ENCODE measurements at places on chromosomes 2 and 18.

DNA sequence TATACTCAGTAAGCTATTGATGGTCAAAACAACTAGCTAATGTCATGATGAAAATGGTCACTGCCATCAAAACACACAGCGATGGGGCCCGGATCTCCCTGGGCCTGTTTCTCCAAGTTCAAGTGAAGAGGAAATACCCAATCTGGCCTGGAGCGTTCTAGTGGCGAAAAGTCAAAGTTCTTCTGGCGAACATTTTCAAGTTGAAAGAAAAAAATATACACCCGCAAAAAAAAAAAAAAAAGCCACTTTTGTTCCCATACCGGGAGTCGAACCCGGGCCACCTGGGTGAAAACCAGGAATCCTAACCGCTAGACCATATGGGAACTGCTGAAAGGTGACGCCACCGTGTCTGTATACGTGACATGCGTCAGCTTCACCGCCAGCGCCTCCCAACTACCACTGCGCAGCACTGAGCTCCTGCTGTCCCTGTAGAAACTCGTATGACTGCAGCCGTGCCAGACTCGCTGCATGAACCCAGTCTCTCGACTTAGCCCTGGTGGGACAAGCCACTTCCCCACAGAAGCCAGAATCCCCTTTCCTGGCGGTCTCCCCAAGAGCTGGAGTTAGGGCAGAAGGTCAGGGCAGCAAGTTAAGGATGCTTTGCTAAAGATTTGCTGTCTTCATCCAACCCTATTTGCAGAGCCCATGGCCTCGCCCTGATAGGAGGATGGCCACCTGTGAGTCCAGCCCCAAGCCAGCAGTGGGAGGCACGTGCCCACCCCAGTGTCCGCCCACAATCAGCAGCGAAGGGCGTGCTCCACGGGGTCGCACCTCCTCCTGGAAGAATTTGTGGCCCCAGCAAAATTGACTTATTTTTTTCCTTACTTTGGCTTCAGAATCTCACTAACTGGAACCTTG is 5.6 kb upstream of the IMP4 start:
- DNase-seq = peak; percentile 52

- DNase-seq = no peak
These were observed 18.5 kb upstream of the CCNT2 start for GRCh38 chr2:134900151-134900550.

GRCh38 chr18:72410399-72410798 is 133.7 kb downstream of the CBLN2 start:
- DNase-seq = no peak

DNA sequence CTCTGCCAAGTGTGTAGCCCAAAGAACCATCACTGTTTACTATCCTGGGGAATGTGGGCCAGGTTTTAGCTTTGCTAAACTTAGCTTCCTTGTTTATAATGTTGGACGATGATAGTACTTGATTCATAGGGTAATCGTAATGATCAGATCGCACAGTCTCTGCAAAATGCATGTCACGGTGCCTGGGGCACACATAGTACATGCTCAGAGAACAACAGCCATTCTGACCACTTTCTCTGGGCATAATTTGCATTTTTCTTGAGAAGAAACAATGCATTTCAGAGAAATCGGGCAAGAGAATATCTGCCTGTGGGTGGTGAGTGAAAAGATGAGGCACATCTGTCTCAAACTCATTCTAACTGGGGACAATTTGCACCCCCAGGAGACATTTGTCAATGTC is 16.3 kb downstream of the ACKR3 start:
- DNase-seq = no peak

DNA sequence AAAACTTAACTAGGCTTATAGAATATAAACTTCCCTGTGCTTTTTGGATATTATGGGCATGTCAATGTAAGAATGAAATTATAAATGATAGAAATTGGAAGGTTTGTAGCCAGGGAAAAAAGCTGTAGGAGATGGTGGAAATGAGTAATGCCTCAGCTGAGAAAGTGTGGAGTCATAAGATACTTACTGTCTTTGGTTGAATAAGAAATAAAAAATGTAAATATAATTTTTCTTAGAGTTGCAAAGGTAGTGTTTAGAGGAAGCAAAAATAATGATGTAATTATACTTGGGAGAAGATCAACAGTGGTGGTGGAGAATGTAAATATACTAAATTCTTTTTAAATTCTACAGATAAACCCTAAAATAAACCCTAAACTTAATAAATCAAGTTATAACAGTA is 26.2 kb upstream of the RND3 start:
- DNase-seq = no peak

- DNase-seq = no peak
These were observed 48.1 kb downstream of the LHCGR start for GRCh38 chr2:48707466-48707865.

- DNase-seq = peak; percentile 77
These were observed 1.7 kb upstream of the FOSL2 start for GRCh38 chr2:28390746-28391563.

DNA sequence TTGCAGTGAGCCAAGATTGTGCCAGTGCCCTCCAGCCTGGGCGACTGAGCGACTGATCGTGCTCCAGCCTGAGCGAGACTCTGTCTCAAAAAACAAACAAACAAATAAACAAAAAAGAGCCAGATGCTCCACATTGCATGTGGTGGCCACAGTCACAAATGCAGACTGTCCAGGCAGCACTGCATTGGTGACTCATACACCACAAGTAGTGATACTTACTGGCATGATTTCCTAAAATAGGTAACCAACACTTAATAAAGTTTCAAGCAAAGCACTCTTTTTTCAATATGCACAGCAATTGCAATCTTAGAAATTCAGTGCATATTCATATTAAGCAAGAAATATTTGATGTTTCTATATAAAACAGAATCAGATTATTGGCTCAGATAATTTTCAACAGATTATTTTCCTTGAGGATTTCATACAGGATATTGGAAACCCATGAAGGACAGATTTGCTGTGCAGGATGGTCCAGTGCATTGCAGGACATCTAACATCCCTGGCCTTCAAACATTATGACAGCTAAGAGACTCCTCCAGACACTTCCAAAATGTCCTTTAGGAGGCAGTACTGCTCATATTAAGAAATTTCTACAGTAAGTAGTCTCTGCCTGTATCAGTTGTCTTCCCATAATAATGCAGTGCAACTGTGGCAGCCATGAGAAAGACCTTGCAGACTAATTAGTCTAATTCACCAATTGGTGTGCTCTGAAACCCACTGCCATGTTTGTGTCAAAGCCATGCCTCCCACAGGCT is 10.5 kb upstream of the SLC1A4 start:
- no peak for DNase-seq

- no peak for DNase-seq
These were observed 248 bp downstream of the HAAO start for GRCh38 chr2:42792087-42792582.

GRCh38 chr2:241156971-241157441 is 6.7 kb downstream of the PPP1R7 start:
- DNase-seq = peak; percentile 48

GRCh38 chr2:25410370-25410769 is 68.6 kb upstream of the DNMT3A start:
- DNase-seq = no peak

GRCh38 chr2:237588044-237588696 is 2.4 kb downstream of the RAB17 start:
- no peak for DNase-seq

- DNase-seq = no peak
These were observed 58.3 kb downstream of the VIL1 start for GRCh38 chr2:218477247-218477646.

- DNase-seq = no peak
These were observed 931.9 kb upstream of the SLC39A10 start for GRCh38 chr2:194725169-194725568.

GRCh38 chr2:70984576-70985282 is 6.3 kb downstream of the ANKRD53 start:
- DNase-seq = no peak

DNA sequence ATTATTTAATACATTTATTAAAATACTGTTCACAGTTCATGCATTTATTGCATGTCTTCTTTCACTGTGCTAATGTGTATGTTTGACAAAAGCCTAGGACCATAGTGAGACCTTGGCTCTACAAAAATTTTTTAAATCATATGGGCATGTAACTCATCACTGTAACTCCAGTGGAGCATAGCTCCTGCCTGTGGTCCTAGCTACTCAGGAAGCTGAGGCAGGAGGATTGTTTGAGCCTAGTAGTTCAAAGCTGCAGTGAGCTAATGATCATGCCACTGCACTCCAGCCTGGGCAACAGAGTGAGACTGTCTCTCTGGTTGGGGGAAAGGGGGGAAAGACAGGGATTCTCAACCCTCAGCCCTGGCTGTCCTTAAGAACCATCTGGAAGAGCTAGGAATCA is 137.8 kb downstream of the PRKCE start:
- DNase-seq = no peak

GRCh38 chr2:222668494-222669154 is 2.8 kb upstream of the MOGAT1 start:
- DNase-seq = no peak

DNA sequence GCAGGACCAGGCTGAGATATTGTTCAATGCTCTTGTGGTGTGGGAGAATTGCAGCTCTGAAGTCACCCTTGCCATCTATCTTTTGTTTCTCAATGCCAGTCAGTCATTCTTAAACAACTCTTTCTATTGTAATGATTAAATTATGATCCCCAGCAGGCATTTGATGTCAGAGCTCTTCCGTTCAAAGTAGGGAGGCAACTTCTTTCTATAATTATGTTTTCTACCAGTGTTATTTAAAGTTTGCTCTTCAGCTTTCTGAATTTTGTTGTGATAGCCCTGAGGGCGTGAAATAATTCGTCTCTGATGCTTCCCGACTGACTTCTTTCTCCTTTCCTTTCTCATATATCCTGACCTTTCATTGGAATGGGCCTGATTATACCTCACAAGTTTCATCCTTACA is 161.4 kb upstream of the KLHL14 start:
- no peak for DNase-seq

DNA sequence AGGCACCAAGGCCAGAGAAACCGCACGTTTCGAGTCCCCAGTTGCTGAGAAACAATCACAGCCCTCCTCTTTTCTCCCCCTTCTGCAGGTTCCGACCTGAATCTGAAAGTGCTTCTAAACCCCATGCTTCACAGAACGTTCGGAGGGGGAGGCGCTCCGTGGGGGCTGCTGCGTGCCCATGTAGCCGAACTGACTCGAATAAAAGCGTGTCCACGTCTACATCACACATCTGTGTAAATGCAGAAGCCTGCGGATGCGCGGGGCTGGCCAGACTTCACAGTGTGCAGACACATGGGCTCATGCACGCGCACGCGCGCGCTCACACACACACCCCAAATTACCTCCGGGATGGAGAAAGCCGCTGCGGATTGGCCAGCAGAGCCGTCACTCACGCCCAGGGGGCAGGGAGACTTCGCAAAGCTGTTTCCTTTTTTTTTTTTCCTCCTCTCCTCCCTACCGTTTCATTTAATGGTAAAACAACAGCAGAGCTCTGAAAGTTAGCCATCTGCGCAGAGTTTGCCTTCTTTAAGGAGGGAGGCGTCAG is 2.3 kb downstream of the ZNF516 start:
- peak; percentile 84 for DNase-seq

- DNase-seq = no peak
These were observed 32.9 kb upstream of the RNF149 start for GRCh38 chr2:101341421-101341820.

GRCh38 chr2:42856891-42857632 is 64.7 kb upstream of the HAAO start:
- DNase-seq = no peak

DNA sequence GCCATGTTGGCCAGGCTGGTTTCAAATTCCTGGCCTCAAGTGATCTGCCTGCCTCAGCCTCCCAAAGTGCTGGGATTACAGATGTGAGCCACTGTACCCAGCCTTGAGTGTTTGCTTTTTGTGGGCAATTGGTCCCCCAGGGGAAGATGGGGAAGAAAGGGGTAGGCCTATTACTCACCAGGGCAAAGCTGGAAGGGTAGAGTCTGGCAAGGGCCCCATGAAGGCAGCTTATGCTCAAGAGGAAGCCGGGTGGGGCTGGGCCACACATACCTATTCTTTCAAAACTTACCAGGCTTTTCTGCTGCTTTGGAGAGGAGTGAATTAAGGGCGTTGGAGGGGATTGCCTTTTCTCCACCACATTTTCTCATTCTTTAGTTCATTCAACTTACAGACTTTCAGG is 24.5 kb upstream of the CD28 start:
- DNase-seq = no peak

GRCh38 chr18:32550963-32551362 is 80.3 kb upstream of the GAREM1 start:
- DNase-seq = no peak

- DNase-seq = no peak
These were observed 129.2 kb downstream of the MTX2 start for GRCh38 chr2:176398243-176399073.

DNA sequence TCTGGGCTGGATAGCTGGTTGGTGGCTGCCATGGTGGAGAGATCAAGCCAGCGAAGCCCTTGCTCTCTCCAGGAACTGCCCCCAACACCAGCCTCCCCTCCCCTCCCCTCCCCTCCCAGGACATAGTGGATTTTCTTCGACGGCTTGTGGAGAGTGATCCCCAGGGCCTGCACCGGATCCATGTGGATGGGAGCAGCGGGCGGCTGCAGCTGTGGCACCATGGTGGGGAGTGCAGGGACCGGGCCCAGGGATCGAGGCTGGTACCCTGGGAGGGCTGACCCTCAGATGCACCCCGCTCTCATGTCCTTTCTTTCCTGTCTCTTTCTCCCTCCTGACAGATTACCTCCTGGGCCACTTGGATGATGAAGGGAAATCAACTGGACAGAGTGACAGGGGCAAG is 7.0 kb downstream of the TTC31 start:
- DNase-seq = no peak

GRCh38 chr2:43559391-43560230 is 36.2 kb downstream of the THADA start:
- DNase-seq = no peak

GRCh38 chr18:37537868-37538525 is 27.6 kb downstream of the CELF4 start:
- peak; percentile 40 for DNase-seq

- no peak for DNase-seq
These were observed 364.0 kb downstream of the LRATD1 start for GRCh38 chr2:14996351-14997014.

- no peak for DNase-seq
These were observed 28.3 kb downstream of the MYO7B start for GRCh38 chr2:127563458-127564428.

DNA sequence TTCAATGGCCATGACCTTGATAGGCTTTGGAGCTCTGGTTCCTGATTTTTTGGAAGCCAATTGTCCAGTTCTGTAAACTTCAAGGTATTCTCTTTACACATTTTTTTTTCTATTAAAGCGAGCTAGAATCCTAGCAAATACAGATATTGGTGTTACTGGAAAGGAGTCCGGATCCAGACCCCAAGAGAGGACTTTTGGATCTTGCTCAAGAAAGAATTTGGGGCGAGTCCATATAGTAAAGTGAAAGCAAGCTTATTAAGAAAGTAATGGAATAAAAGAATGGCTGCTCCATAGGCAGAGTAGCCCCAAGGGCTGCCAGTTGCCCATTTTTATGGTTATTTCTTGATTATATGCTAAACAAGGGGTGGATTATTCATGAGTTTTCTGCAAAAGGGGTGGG is 45.1 kb downstream of the CD8B2 start:
- DNase-seq = no peak

DNA sequence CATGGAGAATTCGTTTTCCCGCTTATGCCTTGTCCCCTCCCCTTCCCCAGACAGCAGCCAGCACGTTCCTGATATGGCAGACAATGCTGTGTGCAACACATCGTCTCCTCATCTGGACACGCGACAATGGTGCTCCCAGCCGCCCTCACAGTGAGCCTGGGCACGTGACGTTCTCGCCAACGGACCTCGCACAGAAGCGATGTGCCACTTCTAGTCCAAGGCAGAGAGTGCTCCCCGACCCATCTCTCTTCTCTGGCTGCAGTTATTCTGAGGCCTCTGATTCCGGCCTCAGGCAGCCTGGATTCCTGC is 505.4 kb downstream of the EIPR1 start:
- DNase-seq = no peak

- DNase-seq = peak; percentile 45
These were observed 455 bp downstream of the PREPL start for GRCh38 chr2:44360749-44361329.
